ENCODE measurements at places on chromosomes 16 and 17.
A peak's percentile ranks its signal among the peaks of the same experiment; 100 is the strongest.

- DNase-seq, result no peak
These were observed 63.9 kb downstream of the RTN4RL1 start for GRCh38 chr17:1961189-1961588.

GRCh38 chr17:65470783-65471182 is 90.7 kb downstream of the AXIN2 start:
- no peak for DNase-seq

GRCh38 chr17:7806587-7806986 is 27.4 kb upstream of the KDM6B start:
- DNase-seq, result no peak

DNA sequence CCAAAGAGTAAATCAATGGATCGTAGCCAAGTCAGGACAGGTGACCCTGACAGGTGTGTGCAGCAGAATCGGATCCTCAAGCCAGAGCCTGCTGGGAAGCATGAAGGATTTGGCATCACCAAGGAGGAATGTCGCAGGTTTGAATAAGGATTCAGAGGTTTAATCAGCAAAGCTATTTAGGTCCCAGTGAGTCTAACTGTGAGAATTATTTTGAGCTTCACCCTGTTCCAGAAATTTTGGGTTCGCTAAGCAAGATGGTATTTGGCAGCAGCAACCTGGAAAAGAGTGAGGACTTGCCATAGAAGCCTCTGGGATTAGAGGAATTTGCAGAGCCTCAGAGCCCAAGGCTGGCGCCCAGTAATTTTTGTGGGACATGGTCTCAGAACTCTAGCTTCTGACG is 173.0 kb downstream of the CCDC182 start:
- no peak for DNase-seq

DNA sequence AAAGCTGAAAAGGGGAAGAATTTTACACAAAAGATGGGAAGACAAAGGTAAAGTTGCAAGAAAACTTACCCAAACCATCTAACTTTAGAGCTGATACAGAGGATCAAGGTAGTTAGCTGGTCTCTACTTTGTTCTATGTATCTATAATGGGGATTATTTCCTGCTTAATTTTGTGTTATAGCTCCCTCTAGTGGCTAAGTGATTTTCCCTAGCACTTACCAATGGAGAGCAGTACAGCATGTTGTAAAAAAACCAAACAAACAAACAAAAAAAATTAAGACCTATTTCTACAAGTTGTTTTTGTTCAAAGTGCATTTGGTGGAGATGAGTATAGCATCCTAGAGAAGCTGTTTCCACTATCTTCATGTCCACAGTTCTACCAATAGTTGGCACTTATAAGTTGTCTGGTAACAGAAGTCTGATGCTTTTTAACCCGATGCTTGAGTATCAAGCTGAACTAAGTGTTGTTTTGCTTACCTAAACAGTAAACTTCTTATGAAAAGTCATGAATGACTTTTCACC is 7.5 kb downstream of the SRSF1 start:
- DNase-seq, result no peak

DNA sequence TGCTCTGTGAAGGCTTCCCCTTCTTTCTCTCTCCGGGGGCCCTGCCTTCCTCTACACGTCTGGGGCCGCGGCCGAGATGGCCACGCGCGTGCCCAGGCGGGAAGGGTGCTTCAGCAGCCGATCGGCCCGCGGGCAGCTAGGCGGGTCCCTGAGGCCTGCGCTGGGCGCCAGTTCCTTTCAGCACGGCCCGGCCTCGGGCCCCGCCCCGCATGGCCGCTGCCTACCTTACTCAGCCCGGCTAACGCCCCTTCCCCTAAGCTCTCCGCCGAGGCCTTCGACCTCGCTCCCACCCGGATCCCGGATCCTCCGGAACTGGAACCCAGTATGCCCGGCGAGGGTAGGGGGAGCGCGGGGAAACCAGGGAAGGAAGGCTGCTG is 335 bp downstream of the TMEM11 start:
- peak; percentile 43 for DNase-seq

DNA sequence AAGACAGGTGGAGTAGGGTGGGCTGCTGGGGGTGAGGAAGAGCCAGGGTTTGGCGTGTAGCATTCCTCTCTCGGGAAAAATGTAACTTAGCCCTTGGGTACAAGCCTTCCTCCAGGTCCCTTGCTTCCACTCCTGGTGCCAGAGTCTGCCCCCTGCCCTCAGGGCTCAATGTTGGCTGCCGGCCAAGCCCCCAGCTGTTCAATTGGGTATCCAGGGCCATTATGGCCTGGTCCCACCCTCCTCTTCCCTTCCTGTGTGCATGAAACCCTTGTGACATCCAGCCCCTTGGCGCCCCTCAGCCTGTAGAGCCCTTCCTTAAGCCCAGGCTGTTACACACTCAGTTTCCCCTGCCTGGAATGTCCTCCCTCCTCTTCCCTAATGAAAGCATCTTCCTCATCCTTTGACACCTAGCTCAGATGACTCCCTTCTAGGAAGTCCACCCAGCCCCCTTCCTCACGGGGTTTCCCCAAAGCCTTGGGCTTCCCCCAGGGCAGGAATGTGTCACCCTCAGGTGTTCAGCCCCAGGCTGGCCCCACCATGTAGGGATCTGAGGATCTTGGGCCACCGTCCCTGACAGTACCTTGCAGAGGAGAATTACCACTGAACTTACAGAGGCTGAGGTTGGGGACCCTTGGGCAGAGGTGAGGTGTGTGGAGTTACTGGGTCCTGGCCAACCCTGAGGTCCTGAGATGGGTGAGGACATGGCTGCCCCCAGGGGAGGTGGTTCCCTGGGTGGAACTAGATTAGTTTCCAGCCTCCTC is 30.0 kb downstream of the B9D1 start:
- no peak for DNase-seq

- peak; percentile 58 for DNase-seq
These were observed 8.5 kb upstream of the ZC3H18 start for GRCh38 chr16:88561485-88562359.

GRCh38 chr17:44688200-44688599 is 1.4 kb downstream of the CCDC43 start:
- DNase-seq, result no peak

GRCh38 chr17:17355426-17355825 is 52.3 kb downstream of the NT5M start:
- DNase-seq, result no peak

- DNase-seq, result peak; percentile 76
These were observed 3.5 kb upstream of the PKMYT1 start for GRCh38 chr16:2983706-2984136.

DNA sequence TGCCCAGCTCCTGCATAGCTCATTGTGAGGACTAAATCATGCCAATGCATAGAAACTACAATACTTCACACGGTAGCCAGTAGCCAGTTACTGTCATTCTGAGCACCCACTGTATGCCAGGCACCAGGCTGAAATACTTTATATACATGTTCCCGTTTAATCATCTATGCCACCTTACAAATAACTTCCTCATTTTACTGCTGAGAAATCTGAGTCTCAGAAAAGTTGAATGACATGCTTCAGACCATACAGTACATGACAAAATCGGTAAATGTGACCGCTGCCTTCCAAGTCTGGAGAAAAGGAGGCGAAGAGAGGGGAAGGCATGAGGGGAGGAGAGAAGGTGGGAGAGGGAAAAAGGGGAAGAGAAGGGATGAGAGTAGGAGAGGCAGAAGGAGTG is 9.2 kb upstream of the TLCD3B start:
- no peak for DNase-seq

DNA sequence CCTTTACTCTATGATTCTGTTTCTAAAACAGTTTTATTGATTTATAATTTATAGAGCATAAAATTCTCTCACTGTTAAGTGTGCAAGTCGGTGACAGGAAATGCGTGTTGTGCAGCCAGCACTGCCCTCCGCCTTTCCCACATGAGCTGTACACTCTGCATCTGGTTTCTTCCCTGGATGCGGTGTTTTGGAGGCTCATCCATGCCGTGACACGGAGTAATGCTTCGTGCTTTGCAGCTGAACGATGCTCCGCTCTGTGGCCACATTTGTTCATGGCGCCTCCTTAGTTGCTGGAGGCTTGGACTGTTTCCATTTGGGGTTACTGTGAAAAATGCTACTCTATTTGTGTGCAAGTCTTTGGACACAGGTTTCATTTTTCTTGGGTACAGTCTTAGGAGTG is 7.2 kb upstream of the IGFALS start:
- no peak for DNase-seq

DNA sequence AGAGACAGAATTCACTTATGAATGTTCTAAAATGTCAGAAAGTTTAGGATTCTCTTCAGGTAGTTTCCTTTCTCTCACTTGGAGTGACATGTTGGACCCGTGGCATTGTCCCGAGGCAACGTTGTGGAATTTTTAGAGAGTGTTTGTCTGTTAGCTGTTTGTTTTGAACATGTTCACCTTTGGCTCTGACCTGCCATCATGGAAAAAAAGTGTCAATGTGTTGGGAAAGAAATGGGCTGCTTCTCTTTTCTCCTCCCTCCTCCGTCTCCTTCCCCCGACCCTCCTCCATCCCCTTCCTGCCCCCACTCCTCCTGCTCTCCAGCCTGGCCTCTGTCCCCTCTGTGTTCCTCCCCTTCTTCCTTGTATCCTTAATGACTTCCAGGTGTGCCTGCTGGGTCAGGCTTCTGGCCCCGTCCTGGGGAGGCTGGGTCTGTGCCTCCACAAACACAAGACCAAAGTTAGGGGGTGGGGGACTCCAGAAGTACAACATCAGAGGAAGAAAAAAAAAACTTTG is 463.1 kb downstream of the MAF start:
- no peak for DNase-seq

DNA sequence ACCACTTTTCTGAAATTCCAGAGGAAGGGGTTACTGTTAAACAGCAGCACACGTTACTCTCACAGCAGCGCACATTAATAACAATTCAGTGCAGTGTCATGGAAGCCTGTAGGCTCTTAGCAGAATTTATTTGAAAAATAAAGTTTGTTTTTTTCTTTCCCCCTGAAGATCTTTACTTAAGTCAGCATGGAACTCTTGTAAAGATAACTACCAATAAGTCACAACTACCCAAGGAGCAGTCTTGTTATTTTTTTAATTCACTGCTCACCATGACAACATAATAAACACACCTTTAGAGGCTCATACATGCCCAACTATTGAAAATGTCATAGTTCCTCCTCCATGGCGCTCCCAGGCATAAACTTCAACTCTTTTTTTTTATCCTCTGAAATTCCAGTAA is 31.8 kb upstream of the PSMD7 start:
- DNase-seq, result no peak

DNA sequence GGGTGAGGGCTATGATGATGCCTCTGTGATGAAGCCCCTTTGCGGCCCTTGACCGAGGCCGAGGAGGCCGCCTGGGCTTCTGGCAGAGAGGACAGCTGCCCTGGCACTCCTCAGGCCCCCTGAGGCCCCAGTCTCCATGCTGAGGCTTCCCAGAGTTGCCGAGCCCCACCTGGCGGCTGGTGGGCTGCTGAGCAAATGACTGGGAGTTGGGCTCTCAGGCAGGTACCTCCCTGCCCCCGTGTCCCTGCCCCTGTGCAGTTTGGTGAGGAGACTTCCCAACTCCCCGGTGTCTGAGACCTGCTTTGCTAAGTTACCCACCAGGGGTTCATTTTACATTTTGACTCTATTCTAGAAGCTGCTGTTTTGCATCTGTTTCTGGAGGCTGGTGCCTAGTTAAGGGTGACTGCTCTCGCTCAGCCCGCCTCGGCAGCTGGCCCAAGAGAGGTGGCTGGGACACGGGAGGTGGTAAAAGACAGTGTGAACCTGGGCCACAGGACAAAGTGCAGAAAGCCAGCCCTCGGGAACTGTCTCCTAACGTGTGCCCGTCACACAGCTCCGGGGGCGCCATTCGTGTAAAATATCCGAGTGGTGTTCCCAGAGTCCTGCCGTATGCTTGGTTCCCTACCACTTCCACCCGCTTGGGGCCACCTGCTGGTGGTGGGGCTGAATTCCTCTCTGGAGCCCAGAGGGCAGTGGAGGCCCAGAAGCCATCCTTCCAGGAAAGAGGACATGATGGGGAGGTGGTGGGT is 134.5 kb downstream of the RAB11FIP4 start:
- DNase-seq, result no peak

DNA sequence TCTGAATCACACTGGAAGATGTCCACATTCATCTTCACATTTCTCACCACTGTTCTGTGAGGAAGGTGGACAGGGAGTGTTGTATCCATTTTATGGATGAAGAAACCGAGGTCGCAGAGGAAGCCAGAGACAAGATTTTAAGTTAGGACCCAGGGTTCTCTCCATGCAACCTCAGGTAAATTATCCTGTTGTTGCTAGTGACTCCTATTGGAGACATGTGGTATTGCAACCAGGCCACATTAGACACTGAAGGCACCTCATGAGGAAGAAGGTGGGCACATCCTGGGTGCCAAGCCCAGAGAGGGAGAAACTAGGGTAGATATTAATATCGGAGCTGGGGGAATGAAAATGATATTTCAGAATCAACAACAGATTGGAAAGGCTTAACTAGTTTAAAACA is 8.5 kb upstream of the WNT9B start:
- DNase-seq, result no peak

DNA sequence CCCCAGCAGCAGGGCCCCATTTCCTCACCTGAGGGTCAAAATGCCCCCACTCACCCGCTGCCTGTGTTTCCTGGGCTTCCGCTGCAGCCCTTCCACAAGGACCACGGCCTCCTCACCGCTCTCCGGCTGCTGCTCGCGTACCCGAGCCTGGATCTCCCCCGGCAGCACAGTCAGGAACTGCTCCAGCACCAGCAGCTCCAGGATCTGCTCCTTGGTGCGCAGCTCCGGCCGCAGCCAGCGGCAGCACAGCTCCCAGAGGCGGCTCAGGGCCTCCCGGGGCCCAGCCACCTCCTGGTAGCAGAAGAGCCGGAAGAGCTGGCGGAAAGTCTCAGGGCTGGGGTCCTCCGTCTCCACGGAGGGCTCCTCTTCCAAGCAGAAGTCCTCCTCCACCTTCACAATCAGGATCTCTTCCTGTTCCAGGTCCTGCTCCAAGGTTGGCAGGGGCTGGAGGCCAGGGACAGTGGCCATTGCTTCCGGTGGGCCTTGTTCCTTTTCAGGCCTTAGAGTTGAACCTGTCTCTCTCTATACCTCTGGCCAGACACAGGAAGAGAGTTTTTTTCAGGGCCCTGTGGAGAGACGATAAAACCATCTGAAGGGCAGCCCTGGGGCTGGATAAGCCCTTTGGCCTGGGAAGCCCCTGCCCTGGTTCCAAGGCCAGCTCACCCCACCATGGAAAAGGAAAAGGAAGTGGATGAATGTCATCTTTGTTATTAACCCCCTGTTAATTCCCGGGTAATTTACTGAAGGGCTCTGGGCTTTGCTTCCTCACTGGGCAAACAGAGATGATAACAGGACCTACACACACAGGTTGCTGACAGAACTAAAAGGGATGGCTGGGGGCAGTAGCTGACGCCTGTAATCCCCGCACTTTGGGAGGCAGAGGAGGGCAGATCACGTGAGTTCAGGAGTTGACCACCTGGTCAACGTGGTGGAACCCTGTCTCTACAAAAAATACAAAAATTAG is 1.2 kb downstream of the ZNF500 start:
- DNase-seq, result no peak

DNA sequence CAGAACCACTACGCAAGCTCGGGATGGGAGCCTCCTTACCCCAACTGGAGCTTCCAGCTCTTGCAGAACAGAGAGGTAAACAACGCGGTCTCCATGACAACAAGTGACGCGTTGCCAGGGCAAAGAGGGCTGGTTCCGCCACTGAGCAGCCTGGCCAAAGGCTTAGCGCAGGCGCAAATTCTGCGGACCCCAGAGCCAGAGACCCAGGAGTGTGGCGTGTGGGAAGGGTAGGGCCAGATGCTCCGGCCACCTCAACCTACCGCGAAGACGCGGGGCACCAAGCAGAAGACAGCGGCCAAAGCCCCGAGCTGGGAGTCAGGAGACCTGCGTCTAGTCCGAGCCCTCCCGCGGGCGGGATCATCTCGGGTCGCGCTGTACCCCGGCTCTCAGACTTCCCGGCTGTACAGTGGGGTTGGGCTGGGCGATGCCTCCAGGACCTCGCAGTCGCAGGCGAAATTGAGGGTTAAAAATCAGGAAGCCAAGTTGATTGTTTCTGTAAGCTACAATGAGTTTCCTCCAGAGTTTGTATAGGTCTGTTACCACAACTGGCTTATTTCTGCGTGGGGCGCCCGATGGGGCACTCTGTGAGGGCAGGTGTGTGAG is at the start of gene TEKT1:
TSS of gene TEKT1 (minus strand) at position 69 of the 603 bp plus-strand sequence. CDS start 1,353 bp downstream, outside the sequence.
- peak; percentile 67 for DNase-seq
